ENCODE measurements at places on chromosomes 2 and 18. TPM values are rescaled to one million over a fixed set of nuclear protein-coding genes. Genes with fewer than 3 reads are reported as not detected.

GRCh38 chr2:40358783-40359182, 93.1 kb downstream of the SLC8A1 start:
- no peaks in the 10 kb centered on the region for H3K36me3 ChIP-seq
- peaks cover 21% of the 10 kb centered on the region for H3K4me1 ChIP-seq
- no peaks in the 10 kb centered on the region for H3K27me3 ChIP-seq
- DNase-seq: no peak
- no peak overlapping the region for H3K27ac ChIP-seq
- H3K4me3 ChIP-seq: no peak overlapping the region

- no peak for DNase-seq
- H3K27ac ChIP-seq: peak overlapping the region; percentile 100
- H3K27me3 ChIP-seq: peaks cover 8% of the 10 kb centered on the region
- H3K36me3 ChIP-seq: no peaks in the 10 kb centered on the region
- H3K4me3 ChIP-seq: peak overlapping the region; percentile 100
These were observed 604 bp upstream of the STK11IP start for GRCh38 chr2:219596954-219597551.

DNA sequence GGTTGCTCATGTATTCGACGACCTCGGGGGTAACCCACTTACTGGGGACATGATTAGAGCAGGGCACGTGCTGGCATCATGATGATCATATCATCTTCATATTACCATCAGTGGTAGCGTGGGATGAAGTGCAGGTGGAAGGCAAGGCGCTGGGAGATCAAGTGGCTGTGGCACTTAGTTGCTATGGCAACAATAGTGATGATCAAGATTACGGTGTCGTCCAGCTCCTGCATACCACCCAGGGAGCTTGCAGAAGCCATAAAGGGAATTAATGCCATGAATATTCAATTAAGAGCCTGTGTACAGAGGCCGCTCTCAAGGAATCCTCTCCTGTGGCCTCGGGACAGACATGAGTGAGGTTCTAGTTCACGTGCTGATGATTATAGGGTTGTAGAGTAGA, 237.2 kb upstream of the COPS8 start:
- no peak for DNase-seq
- peaks cover 50% of the 10 kb centered on the region for H3K4me1 ChIP-seq
- peaks cover 21% of the 10 kb centered on the region for H3K27me3 ChIP-seq
- no peak overlapping the region for H3K4me3 ChIP-seq
- H3K27ac ChIP-seq: no peak overlapping the region

DNA sequence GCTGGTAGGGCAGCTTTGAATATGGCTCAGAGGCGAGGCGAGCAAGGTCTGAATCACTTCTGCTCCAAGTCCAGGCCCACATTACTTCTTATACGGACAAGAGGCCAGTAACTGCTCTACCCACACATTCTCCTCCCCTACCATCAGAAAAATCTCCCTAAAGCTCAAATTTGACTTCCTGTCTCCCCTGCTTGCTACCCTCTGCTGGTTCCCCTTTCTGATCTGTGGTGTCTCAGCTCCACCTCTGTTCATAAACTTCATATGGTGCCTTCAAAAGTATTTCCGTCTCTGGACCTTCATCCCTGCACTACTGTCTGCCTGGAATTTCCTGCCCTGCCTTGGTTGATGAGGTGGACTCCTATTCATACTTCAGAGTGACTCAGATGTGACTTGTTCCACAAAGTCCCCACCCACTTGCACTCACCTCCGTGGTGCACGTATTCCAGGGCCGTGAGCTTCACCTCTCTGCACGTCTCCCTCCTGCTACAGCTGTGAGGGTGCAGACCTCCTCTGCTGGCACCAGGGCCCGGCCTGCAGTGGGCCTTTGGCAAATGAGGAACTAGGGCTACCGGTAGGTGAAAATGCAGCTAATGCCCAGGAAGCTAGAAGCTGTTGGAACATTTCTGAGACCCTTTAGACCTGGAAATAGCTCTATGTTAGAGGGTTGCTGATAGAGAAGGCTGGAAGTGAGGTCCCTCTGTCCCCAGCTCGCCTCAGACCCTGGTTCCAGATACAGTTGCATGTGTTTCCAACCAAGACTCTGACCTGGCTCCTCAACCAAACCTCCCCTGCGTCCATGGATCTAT, 24.6 kb upstream of the KCMF1 start:
- H3K4me3 ChIP-seq: no peak overlapping the region
- H3K27ac ChIP-seq: no peak overlapping the region
- no peaks in the 10 kb centered on the region for H3K36me3 ChIP-seq
- peaks cover 4% of the 10 kb centered on the region for H3K4me1 ChIP-seq
- no peaks in the 10 kb centered on the region for H3K27me3 ChIP-seq

GRCh38 chr18:57803103-57803969, at the start of gene ATP8B1:
TSS of gene ATP8B1 (minus strand) at chr18:57803315. CDS start at chr18:57731807, 71,508 bp downstream.
- H3K4me1 ChIP-seq: peaks cover 12% of the 10 kb centered on the region
- H3K36me3 ChIP-seq: peaks cover 3% of the 10 kb centered on the region
- H3K4me3 ChIP-seq: peak within 1 kb of the TSS; percentile 71
- peak; percentile 16 for DNase-seq
- peaks cover 88% of the 10 kb centered on the region for H3K27me3 ChIP-seq

DNA sequence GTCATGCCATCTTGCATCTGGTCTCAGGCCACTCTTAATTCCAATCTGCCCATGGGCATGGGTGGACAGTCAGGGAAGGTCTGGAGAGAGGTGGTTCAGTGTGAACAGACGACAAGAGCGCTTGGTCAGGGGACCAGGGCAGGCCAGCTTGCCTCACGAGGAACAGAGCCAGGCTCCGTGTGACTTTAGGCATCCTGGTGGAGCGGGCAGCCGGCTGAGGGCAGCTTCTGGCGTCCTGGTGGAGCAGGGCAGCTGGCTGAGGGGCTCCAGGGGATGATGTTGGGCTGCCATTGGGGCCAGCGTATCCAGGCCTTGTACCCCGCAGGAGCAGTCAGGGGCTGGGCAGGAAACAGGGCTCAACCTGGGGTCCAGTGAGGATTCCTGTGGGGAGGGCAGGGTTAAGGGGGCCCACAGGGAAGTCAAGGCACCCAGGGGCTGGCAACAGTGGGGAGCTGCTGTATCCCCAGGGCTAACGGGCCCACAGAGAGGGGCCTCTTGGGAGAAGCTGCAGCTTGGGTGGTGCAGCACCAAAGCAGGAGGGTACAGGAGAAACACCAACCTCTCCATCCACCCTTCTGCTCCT, 197.9 kb upstream of the TWIST2 start:
- no peak overlapping the region for H3K27ac ChIP-seq
- peaks cover 14% of the 10 kb centered on the region for H3K4me1 ChIP-seq
- no peaks in the 10 kb centered on the region for H3K36me3 ChIP-seq

GRCh38 chr2:177265824-177266817, 1.6 kb upstream of the NFE2L2 start:
- H3K4me1 ChIP-seq: peaks cover 38% of the 10 kb centered on the region
- no peaks in the 10 kb centered on the region for H3K36me3 ChIP-seq

DNA sequence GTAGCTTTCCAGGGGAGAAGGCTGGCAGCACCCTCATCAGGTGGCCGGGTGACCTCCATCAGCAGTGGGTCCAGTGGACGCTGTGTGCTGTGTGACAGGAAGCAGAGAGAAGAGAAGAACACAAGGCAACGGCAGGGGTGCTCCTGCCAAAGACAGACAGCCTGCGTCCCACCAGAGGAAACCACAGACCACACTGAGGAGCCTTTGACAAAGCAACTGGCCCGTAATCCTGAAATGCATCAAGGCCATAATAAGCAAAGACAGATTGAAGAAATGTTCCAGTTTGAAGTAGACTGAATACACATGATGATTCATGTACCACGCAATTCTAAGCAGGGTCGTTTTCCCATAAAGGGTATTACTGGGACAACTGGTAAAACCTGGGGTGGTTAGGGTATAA, 172.4 kb downstream of the FBXO15 start:
- no peak for DNase-seq
- H3K4me1 ChIP-seq: no peaks in the 10 kb centered on the region
- no peak overlapping the region for H3K27ac ChIP-seq
- H3K36me3 ChIP-seq: no peaks in the 10 kb centered on the region

- H3K4me1 ChIP-seq: peaks cover 7% of the 10 kb centered on the region
These were observed 8.3 kb upstream of the RNF103 start for GRCh38 chr2:86631846-86632485.

Gene LIMS2
- total RNA-seq: 8.8 TPM

DNA sequence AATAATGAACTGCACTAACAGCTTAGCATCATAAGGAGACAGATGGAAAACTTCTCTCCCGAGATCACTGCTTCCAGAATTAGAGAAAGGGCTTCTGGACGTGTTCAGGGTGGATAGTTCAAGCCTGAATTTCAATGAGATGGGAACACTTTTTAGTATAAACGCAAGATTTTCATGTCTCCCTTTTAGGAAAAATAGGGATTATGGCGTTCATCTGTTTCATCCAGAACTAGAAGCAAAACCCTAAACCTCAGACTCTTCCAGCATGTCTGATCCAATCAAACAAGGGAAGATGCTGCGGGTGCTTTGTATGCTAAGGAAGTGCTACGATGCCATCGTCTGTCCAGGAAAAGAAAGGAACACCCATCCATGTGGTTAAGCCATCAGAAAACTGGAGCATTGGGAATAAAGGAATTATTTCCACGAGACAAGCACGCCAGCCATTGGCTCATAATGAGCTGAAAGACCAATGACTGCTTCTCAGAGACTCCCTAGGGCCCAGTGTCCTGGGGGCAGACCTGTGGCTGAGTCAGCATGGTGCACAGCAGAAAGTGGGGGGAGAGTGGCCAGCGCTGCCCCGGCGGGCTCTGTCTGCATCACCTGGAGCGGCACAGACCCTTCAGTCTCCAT, 65.9 kb upstream of the AFF3 start:
- no peaks in the 10 kb centered on the region for H3K4me1 ChIP-seq
- H3K4me3 ChIP-seq: no peak overlapping the region
- H3K36me3 ChIP-seq: no peaks in the 10 kb centered on the region
- no peaks in the 10 kb centered on the region for H3K27me3 ChIP-seq
- no peak for DNase-seq

DNA sequence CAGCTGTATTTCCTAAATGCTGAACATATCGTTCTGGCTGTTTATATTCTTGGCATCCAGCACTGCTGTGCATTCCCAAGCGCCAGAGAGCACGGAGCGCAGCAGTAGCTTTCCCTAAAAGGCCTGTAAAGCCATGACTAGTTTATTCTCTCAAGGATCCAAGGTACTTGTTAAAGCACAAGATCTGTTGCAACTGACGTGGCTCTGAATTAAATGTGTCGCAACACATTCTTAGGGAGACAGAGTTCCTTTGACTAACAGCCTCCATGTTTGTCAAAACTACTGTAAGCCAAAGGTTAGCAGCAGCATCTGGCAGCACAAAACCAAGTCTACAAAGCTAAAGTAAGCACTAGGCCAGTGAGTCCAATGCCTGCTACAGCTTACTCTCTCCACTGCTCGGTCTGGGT, 188.6 kb upstream of the FN1 start:
- no peaks in the 10 kb centered on the region for H3K36me3 ChIP-seq
- no peaks in the 10 kb centered on the region for H3K27me3 ChIP-seq
- no peak for DNase-seq
- H3K27ac ChIP-seq: peak overlapping the region; percentile 27

- H3K4me1 ChIP-seq: peaks cover 9% of the 10 kb centered on the region
- peak overlapping the region; percentile 17 for H3K27ac ChIP-seq
These were observed 151.1 kb upstream of the MSH6 start for GRCh38 chr2:47631792-47632398.

GRCh38 chr18:23398401-23398800, 54.7 kb upstream of the RIOK3 start:
- H3K27me3 ChIP-seq: no peaks in the 10 kb centered on the region
- H3K4me1 ChIP-seq: peaks cover 43% of the 10 kb centered on the region
- no peak for DNase-seq
- peaks cover 11% of the 10 kb centered on the region for H3K36me3 ChIP-seq
- H3K27ac ChIP-seq: no peak overlapping the region

DNA sequence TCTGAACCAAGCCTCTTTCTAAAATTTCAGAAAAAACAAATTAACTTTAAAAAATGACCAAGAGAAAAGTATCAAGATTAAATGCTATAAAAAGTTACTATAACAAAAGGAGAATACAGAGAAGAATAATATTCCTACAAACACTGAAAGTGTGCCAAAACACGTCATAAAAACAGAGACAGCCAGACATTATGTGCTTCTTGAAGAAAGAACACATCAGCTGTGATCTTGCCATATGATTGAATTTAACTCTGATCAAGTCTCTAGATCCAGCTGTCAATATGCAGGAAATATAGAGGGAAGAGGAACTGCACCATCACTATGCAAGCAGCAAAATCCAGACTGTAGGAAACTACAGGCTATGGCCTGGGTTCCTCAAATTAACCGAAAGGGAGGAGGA, 33.7 kb upstream of the COL5A2 start:
- no peak overlapping the region for H3K4me3 ChIP-seq
- H3K4me1 ChIP-seq: peaks cover 39% of the 10 kb centered on the region
- no peaks in the 10 kb centered on the region for H3K36me3 ChIP-seq
- H3K27ac ChIP-seq: no peak overlapping the region
- no peak for DNase-seq

GRCh38 chr2:239523147-239523953, 122.5 kb upstream of the HDAC4 start:
- no peaks in the 10 kb centered on the region for H3K4me1 ChIP-seq
- no peak overlapping the region for H3K27ac ChIP-seq
- H3K36me3 ChIP-seq: no peaks in the 10 kb centered on the region
- DNase-seq: no peak

All from neural crest cell (in vitro differentiated cells).